Neural progenitor cell (in vitro differentiated cells): ENCODE measurements at places on chromosomes 6 and 20. TPM values are rescaled to one million over a fixed set of nuclear protein-coding genes. Genes with fewer than 3 reads are reported as not detected.
A peak's percentile ranks its signal among the peaks of the same experiment; 100 is the strongest.

GRCh38 chr6:17666646-17667045, 40.1 kb downstream of the NUP153 start:
- no peak for DNase-seq

DNA sequence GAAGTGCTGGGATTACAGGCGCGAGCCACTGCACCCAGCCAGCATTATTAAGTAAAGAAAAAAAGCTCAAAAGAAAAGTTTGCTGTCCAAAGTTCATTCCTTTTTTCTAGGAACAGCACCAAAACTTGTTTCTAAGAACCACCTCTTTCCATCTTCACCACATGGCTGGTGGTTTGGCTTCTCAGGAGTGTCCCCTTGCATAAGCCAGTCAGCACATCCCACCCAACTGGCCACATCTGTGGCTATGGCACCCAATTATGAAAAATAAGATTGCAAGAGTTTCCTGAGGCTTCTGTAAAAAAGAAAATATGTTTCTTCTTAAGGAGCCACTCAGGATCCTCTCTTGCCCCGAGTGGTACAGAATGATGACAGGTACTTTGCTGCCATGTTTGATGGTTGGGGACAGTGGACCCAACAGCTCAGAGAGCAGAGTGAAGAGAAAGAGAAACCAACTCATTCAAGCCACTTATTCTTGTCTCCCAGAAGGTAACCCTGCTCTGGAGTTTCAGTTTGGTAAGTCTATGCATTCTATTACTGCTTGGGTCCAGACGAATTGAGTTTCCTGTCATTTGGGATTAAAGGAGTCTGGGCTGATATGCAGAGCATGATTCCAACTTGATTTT, 65.3 kb downstream of the PSMB1 start:
- DNase-seq: no peak

GRCh38 chr20:8432435-8433148, 300.5 kb downstream of the PLCB1 start:
- no peak for DNase-seq

DNA sequence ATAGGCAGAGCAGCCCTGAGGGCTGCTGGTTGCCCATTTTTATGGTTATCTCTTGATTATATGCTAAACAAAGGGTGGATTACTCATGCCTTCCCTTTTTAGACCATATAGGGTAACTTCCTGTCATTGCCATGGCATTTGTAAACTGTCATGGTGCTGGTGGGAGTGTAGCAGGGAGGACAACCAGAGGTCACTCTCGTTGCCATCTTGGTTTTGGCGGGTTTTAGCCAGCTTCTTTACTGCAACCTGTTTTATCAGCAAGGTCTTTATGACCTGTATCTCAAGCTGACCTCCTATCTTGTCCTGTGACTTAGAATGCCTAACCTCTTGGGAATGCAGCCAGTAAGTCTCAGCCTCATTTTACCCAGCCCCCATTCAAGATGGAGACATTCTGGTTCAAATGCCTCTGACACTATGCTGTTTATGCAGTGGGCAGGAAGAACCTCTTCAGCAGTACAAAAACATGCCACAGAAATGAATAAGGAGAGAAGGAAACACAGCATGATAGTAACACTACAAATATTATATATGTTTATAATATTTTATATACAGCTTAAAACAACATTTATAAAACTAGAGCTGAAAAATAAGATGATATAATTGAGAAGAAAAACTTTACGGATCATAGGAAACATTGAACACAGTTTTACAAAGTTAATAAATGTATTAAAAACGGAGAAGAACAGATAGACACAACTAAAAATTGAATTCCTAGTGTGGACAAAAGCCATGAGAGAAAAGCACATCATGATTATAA, 58.9 kb upstream of the SAMD5 start:
- DNase-seq: no peak

PDYN gene
- 0.12 and 0.30 TPM in 2 replicates for total RNA-seq

DNA sequence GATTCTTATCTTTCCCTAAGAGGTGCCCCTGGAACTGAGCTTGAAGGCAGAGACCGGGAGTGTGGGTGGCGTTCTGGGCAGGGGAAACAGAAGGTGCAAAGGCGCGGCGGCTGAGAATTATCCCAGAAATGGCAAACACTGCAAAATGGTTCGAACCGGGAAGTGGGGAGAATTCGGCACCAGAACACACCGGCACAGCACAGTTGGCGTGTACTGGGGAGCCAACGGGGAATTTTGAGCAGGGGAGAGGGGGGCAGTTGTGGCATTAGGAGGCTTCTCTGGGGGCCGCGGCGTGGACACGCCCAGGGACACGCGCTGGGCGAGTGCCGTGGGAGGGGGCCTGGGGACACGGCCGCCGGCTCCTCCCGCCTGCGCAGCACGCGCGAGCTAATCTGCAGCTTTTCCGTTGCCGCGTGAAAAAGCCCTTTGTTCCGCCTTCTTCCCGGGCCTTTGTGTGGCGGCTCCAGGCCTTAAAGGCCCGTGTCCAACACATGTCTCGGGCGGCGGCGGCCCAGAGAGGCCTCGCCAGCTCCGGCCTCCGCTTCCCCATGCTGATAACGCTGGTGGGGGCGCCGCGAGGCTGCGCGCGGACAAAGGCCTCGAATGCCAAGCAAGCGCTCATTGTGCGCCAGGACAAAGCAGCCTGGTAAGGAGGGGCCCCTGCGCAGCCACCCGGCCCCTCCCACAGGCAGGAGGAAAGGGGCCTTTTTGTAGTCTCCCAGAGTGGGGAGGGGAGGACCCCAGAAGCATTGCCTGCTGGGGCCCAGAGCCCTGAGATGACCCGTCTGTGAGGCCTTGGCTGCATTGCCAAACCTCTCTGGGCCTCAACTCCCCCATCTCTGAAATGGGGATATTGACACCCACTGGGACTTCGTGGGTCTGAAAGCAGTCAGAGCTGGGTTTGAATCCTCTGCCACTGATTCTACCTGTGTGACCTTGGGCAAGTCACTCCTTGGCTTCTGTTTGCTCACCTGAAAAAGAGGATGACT, 82.8 kb downstream of the CD40 start:
- DNase-seq: peak; percentile 79

DNA sequence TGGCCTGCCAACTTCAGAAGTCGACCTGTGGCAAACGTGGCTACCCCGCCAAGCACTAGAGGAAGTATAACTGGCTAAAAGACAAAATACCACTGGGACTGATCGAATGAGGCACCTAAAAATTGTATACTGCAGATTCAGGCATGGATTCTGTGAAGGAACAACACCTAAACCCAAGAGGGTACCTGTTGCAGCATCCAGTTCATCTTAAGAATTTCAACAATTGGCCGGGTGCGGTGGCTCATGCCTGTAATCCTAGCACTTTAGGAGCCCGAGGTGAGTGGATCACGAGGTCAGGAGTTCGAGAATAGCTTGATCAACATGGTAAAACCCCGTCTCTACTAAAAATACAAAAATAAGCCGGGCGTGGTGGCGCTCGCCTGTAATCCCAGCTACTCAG, 27.2 kb upstream of the SPAG4 start:
- DNase-seq: no peak

DNA sequence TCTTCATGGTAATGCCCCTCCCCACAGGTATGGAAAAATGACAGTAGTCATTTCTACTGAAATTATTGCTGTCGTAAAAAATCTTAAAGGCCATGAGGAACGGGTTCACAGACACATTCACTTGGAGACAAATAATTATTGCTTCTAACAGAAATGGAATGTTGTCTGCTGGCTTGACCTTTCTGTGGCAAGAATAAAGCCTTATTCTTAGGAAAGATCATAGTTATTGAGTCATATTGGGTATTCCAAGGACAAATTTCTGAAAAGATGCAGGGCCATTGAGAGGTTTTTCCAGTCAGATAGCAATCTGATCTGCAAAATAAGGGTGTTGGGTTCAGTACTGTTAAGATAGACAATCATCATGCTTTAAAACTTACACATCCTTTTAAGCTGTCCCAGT, 29.2 kb downstream of the AKAP7 start:
- DNase-seq: no peak

FAM184A gene
- total RNA-seq: 9.8 and 24.8 TPM in 2 replicates

GSTA2 gene
- not detected in 2 replicates for total RNA-seq

LRRN4 gene
- not detected in 2 replicates for total RNA-seq
